ENCODE measurements at places on chromosomes 5 and 9.

DNA sequence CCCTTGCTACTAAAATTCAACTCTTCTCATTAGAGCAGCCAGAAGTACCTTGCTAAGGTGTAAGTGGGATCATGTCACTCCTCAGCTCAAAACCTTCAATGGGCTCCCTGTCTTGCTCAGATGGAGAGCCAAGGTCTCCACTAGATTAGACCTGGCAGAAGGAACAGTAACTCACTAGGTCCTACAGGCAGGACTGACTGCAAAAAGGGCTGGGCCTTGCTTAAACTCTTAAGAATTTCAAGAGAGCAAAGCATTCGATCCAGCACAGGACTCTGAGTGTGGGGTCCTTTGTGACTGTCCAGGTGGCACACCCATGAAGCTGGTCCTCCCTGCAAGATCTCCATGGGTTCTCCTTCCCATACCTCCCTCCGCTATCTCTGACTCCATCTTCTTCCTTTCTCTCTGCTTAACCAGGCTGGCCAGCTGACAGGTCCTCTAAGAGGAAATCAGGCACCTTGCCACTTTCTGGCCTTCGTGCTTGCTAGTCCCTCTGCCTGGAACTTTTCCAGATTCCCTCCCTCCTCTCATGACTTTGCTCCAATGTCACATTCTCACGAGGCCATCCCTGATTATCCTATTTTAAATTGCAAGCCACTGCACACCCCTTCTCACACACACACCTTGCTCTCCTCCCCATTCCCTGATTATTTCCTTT lies 70.2 kb downstream of the BASP1 start:
- no peak for DNase-seq

GRCh38 chr5:139458580-139459407 lies 3.7 kb downstream of the ECSCR start:
- DNase-seq = peak; percentile 44

- no peak for DNase-seq
Observed at GRCh38 chr5:15785531-15785981, 285.6 kb downstream of the FBXL7 start.

- DNase-seq = no peak
Observed at GRCh38 chr5:180070756-180071530, 616 bp downstream of the RNF130 start.

DNA sequence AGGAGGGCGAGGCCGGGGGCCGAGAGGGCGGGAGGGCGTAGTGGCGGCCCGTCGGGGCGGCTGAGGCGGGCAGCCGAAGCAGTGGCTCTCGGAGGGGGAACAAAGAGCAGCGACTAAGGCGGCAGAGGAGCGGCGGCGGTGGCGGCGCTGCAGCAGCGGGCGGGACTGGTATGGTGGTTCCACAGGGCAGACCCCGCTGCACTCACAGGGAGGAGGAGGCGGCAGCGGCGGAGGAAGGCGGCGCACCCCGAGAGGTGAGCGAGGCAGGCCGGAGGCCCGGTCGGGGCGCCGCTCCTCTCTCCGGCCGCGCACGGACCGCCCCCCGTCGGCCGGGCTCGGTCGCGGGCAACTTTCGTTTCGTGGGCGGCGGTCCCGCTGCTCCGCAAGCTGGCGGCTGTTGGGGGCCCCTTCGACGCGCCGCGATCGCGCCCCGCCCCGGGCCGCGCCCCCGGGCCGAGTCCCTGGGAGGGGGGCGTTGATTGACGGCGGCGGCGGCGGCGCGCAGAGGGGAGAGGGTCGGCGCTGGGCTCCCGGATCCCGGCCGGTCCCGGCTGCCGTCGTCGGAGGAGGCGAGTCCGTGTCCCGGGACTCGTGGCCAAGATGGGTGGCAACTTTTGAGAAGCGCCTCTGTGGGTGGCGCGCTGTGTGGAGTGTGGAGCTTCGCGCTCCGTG lies 467 bp downstream of the CNOT6 start:
- peak; percentile 17 for DNase-seq

DNA sequence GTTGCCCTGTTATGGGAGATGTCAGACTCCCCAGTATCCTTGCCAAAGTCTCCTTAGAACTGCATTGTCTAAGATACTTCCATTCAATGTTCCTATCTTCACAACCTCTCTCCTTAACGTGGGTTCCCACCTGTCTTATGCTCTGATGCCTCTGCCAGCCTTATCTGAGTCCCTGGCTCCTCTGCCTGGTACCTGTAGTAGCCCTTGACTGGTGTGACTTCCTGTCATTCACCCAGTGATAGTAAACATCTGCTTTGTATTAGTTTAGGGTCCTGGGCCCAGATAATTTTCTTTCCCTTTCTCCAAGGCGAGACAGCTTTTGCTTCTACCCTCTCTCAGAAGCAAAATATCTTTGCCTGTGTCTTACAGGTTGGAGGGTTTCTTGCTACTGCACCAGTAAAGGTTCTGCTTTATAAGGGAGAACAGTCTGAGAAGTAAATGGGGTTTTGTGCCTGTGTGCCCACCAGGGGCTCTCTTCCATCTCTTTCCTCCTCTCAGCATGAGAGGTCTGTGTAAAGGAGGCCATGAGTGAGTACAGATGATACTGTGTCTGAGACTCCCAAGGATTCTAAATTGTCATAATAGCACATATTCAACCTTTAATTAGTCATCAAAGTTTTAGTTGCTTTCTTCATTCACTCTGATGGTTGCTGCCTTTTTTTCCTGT lies 220.8 kb downstream of the PRR16 start:
- no peak for DNase-seq

DNA sequence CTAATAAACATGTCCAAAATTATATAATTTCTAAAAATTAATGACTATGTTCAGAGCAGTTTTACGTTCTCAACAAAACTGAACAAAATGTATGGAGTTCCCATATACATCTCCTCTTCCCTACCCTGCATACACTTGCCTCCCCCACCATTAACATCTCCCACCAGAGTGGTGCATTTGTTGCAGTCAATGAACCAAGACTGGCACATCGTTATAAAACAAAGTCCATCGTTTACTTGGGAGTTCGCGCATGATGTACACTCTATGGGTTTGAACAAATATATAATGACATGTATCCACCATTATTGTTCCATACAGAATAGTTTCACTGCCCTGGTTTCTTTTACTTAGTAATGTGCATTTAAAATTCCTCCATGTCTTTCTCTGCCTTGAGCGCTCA lies 130.1 kb downstream of the APBA1 start:
- no peak for DNase-seq

DNA sequence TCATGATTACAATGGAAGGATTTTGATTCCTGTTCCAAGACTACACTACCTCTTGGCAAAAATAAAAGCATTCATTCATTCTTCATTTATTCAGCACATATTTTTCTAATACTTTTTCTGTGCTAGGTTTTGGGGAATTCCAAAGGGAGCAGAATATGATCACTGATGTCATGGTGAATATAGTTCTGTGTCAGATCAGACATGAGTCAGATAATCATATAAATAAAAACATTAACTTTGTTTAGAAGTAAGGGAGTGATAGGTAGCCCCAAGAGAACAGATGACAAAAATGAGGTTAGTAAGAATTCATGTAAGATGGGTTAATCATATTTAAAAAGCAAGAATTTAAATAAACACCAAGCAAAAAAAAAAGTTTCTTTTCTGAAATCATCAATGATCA lies 94.1 kb upstream of the RANBP6 start:
- no peak for DNase-seq

DNA sequence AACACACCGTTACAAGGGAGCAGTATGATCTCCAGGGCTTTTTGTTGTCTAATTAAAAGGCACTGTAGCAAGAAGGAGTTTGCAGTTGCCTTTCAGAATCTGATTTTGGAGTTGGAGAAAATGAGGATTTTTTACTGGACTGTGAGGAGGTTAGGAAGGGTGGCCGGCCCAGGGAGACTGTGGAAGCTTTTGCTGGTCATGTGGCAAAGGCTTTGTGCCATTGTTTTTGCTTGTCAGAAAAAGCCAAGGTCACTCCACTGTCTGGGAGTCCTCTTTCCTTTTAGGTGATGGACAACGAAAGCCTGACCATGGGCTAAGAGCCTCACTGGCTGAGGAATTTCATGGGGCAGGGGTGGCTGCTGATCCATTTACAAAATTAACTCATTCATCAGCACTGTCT lies 10.3 kb upstream of the WHRN start:
- no peak for DNase-seq

DNA sequence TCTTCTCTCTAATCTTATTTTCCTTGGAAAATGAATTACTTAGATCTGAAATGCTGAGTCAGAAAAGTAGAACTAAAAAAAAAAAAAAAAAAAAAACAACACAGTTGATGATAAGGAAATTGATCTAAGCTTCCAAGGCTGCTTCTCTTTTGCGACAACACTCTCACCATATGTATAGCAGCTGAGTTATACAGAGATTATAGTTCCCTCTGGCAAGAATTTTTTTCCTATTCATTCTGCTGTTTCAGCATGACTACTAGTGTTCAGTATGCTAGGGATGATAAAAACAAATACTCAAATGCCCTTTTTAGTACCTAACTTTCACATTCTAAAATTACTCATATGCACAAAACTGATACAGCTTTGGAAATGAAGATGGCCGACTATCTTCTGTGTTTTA lies 267.3 kb downstream of the MLLT3 start:
- no peak for DNase-seq

GRCh38 chr5:117680426-117680825 lies 1105.8 kb upstream of the SEMA6A start:
- DNase-seq = no peak

DNA sequence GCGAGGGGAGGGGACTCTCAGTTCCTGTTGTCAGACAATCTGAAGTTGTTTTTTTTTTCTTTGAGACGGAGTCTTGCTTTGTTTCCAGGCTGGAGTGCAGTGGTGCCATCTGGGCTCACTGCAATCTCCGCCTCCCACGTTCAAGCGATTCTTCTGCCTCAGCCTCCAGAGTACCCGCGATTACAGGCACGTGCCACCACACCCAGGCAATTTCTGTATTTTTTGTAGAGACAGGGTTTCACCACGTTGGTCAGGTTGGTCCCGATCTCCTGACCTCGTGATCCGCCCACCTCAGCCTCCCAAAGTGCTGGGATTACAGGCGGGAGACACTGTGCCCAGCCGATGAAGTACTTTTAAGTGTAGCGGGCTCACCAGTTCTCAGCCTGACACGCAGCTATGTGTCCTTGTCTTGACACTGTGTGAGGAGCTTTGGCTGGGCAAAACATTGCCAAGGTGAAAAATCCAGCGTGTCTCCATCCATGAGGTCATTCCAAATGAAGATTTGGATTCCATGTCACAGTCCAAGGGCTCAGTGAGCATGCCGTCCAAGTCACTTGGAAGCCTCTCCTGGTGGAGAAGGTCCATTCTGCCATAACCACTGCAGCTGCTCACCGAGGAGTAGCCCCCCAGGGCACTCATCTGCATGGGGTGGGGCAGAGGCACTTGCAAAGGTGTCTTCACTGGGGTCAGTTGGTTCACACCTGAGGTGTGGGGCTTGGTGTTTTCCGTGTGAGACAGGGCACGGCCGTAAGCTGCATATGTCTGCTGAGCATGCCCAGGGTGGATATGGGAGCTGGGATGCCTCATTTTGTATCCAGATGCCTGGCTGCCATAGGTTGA lies 32.0 kb downstream of the OR2V1 start:
- DNase-seq = no peak

DNA sequence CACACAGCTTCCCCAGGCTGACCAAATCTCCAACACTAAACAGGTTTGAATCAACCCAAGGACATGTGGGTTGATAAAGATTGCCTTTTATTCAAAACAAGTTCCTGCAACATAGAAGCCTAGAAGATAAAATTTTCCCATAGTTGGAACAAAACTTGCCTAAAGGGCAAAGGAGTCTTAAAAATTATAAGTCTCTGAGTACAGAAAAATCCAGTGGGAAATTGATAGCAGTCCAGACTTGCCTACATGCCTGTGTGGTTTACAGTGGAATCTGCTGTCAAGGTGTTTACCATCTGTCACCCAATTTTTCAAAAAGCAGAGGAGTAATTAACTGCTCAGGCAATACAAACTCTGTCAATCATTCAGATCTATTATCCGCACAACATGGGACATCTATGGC lies 168.2 kb downstream of the PPP2R2B start:
- no peak for DNase-seq

DNA sequence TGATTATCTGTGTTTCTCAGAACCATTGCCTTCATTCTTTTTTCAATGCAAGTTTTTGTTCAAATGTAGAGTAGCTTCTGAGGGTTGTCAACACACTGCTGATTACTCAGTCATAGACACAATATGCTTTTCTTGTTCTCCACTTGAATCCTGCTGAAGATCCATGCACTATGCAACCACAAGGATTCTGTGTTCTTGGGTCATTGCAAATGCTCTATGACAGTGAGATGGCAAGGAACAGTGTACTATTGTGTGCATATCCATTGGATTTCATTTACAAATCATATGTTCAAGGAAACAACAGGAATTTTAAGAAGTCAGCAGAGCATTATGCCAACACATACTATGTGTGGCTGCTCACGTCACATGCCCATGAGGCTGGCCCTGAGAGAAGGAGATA lies 1590.2 kb downstream of the EFNA5 start:
- no peak for DNase-seq

DNA sequence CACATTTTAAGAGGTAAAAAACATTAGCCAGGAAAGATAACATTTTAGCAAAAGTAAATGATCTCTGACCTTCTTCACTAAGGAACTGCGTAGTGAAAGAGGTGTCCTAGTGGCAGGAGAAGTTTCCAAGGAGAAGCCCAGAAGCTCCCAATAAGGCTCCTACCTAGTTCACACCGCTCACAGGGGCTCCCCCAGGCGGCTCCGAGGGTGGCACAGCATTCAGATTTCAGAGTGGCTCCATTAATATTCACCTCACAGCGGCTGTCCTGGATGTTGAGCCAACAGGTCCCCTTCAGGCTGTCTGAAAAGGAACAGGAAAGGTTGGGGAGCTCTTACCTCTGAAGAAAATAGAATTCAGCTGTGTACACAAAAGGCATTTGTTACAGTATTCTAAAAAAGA lies 187.3 kb downstream of the FBN2 start:
- DNase-seq = no peak

DNA sequence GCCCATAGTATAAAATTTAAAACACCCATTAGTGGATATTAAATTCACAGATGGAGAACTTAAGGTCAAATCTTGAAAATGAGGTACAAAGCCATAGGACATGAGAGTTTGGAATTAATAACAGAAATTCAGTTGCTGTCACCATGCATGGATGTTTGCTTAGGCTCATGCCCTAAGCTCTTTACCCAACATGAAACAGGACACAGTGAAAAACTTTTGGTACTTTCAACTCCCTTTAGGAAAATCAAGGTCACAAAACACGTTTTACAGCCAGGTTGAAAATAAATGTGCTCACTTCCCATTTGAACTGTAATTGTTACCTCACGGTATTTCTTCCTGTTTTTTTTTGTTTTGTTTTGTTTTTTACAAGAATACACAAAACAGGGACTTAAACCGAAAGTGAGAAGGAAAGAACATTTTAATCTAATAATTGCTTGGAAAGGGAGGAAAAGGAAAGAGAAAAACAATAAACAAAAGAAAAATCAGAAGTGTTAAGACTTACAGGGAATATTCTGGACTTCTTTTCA lies 6.1 kb upstream of the TOPORS start:
- no peak for DNase-seq

DNA sequence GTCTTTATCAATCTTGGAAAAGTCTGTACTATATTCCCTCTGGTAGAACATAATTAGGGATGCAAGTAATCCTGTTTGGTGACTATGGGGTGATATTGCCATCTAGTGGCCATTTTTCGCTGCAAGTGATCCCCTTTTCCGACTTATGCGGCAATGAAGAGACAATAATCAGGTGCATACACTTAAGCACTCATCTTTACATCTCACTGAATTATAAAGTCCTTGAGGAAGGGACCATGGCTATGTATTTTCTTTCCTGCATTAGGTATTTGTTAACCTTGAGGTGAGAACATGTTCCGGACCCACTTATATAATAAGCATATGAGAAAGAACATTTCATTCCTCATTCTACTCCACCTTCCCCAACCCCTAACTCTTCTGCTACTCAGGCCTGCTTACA lies 19.6 kb upstream of the LIX1 start:
- DNase-seq = no peak
